Hepatocyte (in vitro differentiated cells): ENCODE measurements at places on chromosomes 2 and 18.

- H3K27ac ChIP-seq = no peak overlapping the region
- H3K4me1 ChIP-seq = peaks cover 8% of the 10 kb centered on the region
- no peak overlapping the region for H3K4me3 ChIP-seq
- H3K27me3 ChIP-seq = peaks cover 100% of the 10 kb centered on the region
- DNase-seq = no peak
Measured at GRCh38 chr2:72925328-72925943, 8.1 kb downstream of the EMX1 start.

DNA sequence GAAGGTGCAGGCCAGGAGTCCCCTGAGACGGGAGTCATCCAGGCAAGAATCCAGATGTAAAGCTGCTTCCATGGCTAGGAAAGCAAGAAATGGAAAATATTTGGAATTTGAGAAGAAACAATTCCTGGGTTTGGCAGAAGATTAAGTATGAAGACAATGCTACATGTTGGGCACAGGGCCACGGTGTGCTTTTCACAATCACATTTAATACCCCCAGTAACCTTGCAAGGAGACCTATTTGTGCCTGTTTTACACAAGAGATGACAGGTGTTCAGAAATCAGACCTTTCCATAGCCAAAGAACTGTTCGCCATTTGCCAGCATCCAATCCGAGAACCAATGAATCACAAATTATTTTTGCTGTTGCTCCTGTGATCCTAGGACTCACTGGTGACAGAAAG lies 50.5 kb downstream of the KCTD1 start:
- H3K4me1 ChIP-seq = no peaks in the 10 kb centered on the region
- DNase-seq = no peak
- H3K27me3 ChIP-seq = no peaks in the 10 kb centered on the region
- H3K4me3 ChIP-seq = no peak overlapping the region

DNA sequence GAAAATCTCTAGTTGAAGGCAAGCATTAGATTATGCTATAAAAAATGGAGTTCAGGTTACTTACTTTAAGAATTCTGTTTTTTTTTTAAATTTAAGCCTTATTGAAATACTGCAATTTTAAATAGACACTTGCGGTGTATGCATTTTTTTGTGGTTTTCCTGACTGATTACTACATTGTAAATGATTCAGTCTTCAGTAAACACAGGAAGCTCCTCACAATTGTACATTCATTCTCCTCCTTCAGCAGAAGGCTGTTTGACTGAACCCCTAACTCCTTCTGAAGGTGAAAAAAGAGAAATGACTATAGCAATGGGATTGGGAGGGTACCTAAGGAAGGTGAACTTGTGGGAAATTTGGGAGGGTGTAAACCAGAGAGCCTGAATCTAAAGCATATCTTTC lies 136.1 kb downstream of the GCA start:
- H3K4me1 ChIP-seq = no peaks in the 10 kb centered on the region
- H3K27ac ChIP-seq = no peak overlapping the region
- no peak overlapping the region for H3K4me3 ChIP-seq
- H3K36me3 ChIP-seq = no peaks in the 10 kb centered on the region

DNA sequence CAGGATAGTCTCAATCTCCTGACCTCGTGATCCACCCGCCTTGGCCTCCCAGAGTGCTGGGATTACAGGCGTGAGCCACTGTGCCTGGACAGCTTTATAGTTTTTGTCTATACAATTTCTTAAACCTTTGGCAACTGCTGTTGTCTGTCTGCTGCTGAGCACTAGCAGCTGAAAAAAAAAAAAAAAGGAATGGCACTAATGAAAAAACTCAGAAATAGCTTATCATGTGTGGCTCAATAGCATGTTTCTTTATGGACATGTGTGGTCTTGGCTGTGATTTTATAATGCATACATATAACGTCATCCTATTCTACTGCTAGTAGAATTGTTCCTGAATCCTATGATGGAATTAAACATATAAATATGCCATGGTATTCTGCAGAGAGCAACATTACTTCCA lies 231.2 kb downstream of the TPGS2 start:
- no peaks in the 10 kb centered on the region for H3K36me3 ChIP-seq
- H3K4me3 ChIP-seq = no peak overlapping the region
- H3K4me1 ChIP-seq = no peaks in the 10 kb centered on the region

- no peaks in the 10 kb centered on the region for H3K36me3 ChIP-seq
- no peak overlapping the region for H3K27ac ChIP-seq
- H3K4me1 ChIP-seq = no peaks in the 10 kb centered on the region
Measured at GRCh38 chr2:104444392-104444791, 409.5 kb upstream of the POU3F3 start.

DNA sequence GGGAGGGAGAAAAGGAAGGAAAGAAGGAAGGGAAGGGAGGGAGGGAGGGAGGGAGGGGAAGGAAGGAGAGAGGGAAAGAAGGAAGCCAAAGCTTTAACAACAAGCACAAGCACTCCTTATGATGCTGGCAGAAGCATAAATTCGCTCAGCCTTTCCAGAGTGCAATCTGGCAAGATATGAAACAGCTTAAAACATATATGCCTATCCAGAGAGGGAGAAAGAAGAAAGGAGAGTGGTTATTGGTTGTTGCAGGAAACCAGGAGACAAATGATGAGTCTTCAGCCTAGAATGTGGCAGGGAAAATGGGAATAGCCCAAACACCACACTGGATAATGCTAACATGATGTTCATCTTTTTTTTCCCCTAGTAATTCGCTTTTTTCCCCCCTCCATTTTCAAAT lies 64.0 kb downstream of the STPG4 start:
- H3K36me3 ChIP-seq = no peaks in the 10 kb centered on the region
- DNase-seq = no peak
- no peaks in the 10 kb centered on the region for H3K27me3 ChIP-seq
- no peak overlapping the region for H3K4me3 ChIP-seq

DNA sequence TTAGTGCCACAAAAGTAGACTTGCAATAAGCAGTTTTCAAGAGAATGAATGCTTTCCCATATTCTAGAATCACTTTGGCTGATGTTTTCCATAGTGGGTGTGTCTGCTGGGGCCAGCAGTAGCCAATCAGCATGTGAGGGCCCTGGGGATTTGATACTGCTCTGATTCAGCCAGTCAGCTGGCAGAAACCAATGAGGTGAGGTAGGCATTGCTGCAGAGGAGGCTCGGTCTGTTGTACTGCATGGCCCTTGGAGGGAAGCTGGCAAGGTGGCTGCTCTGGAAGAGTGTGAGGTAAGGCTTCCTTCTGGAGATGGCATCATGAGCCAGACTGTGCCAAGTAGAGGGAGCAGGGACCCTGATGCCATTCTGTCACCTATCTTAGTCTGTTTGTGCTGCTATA lies 22.7 kb downstream of the TMEM87B start:
- H3K27ac ChIP-seq = no peak overlapping the region
- DNase-seq = no peak
- H3K4me3 ChIP-seq = no peak overlapping the region
- no peaks in the 10 kb centered on the region for H3K27me3 ChIP-seq
